ENCODE measurements at places on chromosomes 3 and 15.

DNA sequence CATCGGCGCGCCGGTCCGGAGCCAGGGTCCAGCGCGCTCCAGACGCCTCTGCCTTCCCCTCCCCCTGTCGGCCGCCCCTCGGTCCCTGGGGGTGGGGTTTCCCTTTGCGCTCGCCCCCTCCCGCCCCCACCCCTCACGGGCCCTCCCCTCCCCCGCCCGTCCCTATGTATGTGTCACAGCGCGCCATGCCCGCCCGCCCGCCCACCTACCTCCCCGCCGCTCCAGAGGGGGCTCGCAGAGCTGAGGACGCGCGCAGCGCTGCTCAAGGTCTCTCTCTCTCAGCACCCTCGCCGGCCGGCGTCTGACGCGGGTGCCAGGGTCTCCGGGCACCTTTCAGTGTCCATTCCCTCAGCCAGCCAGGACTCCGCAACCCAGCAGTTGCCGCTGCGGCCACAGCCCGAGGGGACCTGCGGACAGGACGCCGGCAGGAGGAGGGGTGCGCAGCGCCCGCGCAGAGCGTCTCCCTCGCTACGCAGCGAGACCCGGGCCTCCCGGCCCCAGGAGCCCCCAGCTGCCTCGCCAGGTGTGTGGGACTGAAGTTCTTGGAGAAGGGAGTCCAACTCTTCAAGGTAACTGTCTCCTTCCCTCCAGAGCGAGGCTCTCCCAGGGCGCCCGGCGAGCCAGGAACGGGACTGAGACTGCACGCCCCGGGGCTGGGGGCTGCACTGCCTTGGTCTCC, at the start of gene ACAN:
ACAN (plus strand) TSS at position 196 of the 679 bp plus-strand sequence. CDS start 32,771 bp downstream, outside the sequence.
- peaks cover 3% of the 10 kb centered on the region for H3K4me1 ChIP-seq
- no peaks in the 10 kb centered on the region for H3K36me3 ChIP-seq
- H3K27ac ChIP-seq: no peak within 1 kb of the TSS
- peak within 1 kb of the TSS; percentile 56 for H3K4me3 ChIP-seq
- peaks cover 55% of the 10 kb centered on the region for H3K27me3 ChIP-seq

DNA sequence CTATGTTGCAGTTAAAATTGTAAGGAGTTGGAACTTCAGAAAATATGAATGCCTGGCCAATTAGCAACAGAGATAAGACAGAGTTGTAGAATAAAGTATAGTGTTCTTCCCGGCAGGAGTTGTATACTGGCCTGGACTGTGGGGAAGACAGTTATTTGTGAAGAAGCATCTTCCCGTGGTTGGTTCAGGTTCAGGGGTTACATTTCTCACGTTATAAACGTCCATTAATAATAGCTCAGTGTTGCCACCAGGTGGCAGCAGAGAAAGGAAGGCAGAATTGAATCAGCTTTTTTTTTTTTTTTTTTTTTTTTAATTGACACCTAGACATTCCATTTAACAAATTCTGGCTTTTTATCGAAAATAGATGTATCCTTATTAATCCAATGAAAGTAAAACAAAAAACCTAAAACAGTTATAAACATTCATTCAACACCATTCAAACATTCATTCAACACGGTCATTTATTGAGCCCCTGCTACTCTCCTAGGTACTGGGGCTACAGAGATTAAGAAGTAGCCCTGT, 66.4 kb upstream of the NR2E3 start:
- no peak overlapping the region for H3K27ac ChIP-seq
- H3K27me3 ChIP-seq: no peaks in the 10 kb centered on the region
- peak; percentile 40 for DNase-seq
- no peak overlapping the region for H3K4me3 ChIP-seq
- peaks cover 1% of the 10 kb centered on the region for H3K4me1 ChIP-seq
- H3K36me3 ChIP-seq: no peaks in the 10 kb centered on the region

DNA sequence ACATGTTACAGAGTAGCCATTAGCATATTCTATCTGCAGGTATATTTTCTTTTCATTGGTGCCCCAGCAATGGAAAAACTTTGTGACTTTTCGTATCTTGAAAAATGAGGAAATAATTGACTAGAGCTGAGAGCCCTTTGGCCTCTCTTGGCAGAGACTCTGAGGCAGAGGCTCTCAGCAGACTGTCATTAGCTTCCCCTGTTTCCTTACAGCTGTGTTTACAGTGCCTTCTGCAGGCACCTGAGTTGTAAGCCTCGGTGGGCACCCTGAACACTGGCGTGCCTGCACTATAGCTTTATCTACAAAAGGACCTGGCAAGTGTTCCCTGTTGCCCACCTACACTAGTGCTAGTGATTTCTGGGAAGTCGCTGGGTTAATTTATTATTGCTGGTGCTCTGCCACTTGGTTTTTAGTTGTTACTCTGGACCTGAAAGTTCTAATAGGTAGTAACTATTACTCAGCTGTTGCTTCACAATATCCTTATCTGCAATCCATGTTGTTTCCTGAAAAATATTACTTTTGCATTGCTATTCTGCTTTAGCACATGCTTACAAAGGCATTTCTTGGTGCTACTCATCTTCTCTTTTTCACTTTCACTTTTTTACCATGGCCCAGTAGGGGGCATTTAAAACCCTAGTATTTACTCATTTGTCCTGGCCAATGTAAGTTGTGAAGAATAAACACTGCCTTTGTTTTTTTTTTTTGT, 7.8 kb upstream of the GPR171 start:
- H3K4me1 ChIP-seq: peaks cover 51% of the 10 kb centered on the region
- H3K27ac ChIP-seq: peak overlapping the region; percentile 90
- peak; percentile 46 for DNase-seq
- H3K4me3 ChIP-seq: peak overlapping the region; percentile 82
- no peaks in the 10 kb centered on the region for H3K36me3 ChIP-seq

- H3K4me1 ChIP-seq: peaks cover 16% of the 10 kb centered on the region
- H3K36me3 ChIP-seq: peaks cover 3% of the 10 kb centered on the region
- H3K27me3 ChIP-seq: no peaks in the 10 kb centered on the region
- DNase-seq: no peak
- no peak overlapping the region for H3K27ac ChIP-seq
- H3K4me3 ChIP-seq: no peak overlapping the region
Observed at GRCh38 chr3:48997102-48997635, 7.1 kb downstream of the P4HTM start.

DNA sequence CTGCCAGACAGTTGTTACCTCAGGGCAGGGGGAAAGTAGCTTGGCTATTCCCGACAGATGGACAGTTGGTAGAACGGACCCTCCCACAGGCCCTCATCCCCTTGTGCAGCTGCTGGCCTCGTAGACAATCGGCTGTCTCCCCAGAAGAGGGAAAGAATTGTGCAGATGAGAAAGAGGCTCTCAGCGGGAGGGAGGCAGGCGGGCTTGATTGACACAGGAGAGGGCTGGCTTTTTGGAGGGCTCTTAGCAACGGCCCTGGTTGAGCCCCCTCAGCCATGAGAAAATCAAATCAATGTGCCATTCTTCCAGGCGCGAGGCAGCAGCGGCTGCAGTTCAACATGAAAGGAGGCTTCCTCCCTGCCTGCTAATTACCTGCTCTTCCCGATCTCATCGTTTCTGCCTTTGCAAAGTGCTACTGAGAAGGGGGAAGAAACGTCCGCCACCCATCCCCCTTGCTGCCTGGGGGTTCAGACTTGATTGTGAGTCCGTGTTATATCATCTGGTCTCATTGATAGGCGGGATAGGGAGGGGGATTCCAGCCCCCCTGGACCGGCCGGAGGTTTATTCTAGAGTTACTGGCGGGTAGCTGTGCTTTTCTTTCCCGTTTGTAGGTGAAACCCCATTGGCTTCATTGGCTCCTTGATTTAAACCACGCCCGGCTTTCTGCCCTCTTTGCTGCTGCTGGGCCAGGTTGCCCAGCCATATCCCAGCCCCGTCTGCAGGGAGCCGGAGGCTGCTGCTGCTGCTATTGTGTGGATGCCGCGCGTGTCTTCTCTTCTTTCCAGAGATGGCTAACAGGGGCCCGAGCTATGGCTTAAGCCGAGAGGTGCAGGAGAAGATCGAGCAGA, at the start of gene TAGLN3:
TAGLN3 (plus strand) TSS at position 287 of the 848 bp plus-strand sequence; CDS start at position 788, 501 bp downstream.
- peaks cover 26% of the 10 kb centered on the region for H3K4me1 ChIP-seq
- H3K36me3 ChIP-seq: peaks cover 4% of the 10 kb centered on the region

DNA sequence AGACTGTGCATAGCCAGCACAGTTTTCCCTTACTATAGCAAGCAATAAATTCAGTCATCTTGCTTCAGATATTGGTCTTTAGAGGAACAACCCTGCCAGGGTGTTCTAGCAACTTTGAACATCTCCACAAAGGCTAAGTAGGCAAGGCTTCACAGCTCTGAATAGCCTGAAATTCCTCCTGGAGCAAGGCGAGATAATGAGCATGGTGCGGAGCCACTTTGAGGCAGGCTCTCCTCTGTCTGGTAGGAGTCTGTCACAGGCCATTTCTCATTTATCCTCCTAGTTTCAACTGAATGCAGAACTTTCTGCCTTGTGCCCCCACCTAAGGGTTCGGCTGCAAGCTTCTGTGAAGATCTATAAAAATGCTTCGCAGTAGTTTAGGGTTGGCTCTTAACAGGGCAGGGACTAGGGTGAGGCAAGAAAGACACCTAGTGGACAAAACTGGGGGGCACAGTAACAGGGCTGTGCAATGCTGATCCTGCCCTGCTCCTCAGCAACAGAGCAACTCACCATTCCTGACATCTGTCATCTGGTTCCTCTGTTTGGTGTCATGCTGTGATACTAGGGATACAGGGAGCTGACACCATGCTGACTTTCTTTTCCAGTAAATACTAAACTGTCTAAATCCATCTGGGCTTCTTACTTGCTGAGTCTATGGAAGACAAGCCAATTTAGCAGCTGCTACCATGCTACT, 16.6 kb upstream of the EHHADH start:
- H3K27ac ChIP-seq: no peak overlapping the region
- no peak for DNase-seq
- peaks cover 16% of the 10 kb centered on the region for H3K27me3 ChIP-seq
- no peaks in the 10 kb centered on the region for H3K4me1 ChIP-seq
- no peak overlapping the region for H3K4me3 ChIP-seq

DNA sequence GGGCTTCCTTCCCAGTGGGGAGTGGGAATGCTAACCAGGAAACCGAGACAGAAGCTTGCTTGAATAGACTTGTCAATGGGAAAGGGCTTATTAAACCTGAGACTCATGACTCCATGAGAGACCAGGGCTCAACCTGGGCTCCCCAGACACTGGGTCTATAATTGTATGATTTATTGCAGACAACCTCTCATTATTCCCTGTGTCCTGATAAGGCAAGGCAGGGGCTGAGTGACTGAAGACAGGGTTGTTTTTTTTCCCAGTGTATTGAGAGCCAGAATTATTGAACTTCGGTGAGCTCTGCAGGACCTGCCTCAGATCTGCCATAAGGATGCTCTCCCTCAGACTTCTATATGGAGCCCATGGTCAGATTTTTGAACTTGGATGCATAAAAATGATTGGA, 79.5 kb upstream of the KLHL25 start:
- H3K4me1 ChIP-seq: no peaks in the 10 kb centered on the region
- no peak for DNase-seq
- no peak overlapping the region for H3K27ac ChIP-seq
- H3K36me3 ChIP-seq: no peaks in the 10 kb centered on the region
- no peak overlapping the region for H3K4me3 ChIP-seq

DNA sequence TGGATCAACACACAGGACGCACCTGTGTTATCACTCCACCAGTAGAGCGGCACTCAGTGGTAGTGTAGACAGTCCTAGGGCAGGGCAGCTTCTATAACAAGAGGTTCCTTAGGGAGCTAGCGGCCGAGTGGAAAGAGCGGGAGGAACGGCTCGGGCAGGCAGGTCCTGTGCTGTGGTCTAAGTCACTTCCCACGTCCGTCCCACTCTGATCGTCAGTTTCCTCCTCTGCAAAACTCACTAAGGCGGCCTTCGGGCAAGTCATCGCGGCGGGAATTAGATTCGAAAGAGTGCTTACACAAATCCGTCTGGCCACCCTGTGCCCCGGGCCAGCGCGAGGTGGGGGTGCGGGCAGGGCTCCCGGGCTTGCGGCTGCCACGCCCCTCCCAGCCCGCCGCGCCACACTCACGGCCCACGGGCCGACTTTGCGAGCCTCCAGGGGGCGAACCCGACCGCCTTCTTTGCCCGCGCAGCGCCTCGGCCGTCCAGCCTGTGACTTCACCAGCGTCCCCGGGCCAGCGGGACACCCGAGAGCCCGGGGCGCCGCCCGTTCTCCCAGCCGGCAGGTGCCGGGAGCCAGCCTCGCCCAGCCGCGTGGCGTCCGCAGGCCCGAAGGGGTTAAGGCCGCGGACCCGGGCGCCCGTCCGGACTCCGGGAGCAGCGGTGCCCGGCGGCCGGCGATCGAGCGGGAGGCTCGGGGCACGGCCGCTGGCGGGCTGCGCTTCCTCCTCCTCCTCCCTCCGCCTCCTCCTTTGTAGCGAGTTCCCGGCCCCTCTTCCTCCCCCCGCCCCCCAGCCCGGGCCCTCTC, 416 bp upstream of the CORO2B start:
- DNase-seq: peak; percentile 56
- peak overlapping the region; percentile 78 for H3K4me3 ChIP-seq
- peaks cover 10% of the 10 kb centered on the region for H3K4me1 ChIP-seq
- no peaks in the 10 kb centered on the region for H3K36me3 ChIP-seq
- no peak overlapping the region for H3K27ac ChIP-seq

DNA sequence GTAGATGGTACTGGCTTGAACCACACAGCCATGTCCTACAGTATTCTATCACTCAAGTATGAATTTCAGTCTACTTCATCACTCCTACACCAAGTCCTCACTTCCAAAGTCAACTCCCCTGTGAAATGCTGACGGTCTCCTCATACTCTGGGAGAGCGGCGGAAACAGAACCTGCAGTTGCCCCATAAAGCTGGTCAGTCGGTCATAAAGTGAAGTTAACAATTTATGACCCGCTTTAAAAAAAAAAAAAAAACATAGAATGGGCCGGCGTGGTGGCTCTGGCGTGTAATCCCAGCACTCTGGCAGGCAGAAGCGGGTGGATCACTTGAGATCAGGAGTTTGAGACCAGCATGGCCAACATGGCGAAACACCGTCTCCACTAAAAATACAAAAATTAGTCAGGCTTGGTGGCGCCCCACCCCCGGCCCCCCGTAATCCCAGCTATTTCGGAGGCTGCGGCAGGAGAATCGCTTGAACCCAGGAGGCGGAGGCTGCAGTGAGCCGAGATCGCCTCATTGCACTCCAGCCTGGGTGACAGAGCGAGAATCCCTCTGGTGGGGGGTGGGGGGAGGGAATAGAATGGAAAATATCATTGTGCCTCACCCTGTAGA, 2.1 kb downstream of the TRANK1 start:
- peaks cover 13% of the 10 kb centered on the region for H3K4me1 ChIP-seq
- peaks cover 9% of the 10 kb centered on the region for H3K36me3 ChIP-seq
- H3K27ac ChIP-seq: no peak overlapping the region
- no peak overlapping the region for H3K4me3 ChIP-seq
- H3K27me3 ChIP-seq: peaks cover 2% of the 10 kb centered on the region

All from activated naive CD8-positive, alpha-beta T cell treated with anti-CD3 and anti-CD28 coated beads, Interleukin-2, amount 10 ng/mL, durations not matched to agents 7 days and 5 days (primary cell).